CD4-positive, alpha-beta T cell treated with Interferon alpha-2 for 1 hour (primary cell): ENCODE measurements at places on chromosomes 13 and 19.

GRCh38 chr19:35657904-35658700, 8.2 kb upstream of the UPK1A start:
- DNase-seq = no peak

GRCh38 chr13:96499656-96500055, 409.7 kb downstream of the HS6ST3 start:
- no peak for DNase-seq

GRCh38 chr19:3019211-3019854, 9.7 kb downstream of the TLE2 start:
- no peak for DNase-seq

DNA sequence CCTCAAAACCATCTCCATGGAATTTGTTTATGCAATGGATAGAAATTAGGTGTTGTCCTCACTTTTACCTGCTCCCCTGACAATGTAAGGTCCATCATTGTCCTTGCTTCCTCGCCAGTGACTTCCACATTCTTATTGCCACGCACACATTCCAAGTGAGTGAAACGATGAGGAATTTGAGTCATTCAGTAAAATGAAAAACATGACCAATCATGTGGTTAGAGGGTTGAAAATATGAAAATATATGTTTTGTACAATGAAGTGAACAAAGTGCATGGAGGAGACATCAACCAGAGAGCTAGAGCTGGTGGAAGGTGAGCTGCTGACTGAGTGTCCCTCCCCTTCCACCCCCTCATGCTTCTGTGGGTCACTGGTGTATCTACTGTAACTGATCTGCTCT, 91.7 kb downstream of the ATP8A2 start:
- DNase-seq = no peak

DNA sequence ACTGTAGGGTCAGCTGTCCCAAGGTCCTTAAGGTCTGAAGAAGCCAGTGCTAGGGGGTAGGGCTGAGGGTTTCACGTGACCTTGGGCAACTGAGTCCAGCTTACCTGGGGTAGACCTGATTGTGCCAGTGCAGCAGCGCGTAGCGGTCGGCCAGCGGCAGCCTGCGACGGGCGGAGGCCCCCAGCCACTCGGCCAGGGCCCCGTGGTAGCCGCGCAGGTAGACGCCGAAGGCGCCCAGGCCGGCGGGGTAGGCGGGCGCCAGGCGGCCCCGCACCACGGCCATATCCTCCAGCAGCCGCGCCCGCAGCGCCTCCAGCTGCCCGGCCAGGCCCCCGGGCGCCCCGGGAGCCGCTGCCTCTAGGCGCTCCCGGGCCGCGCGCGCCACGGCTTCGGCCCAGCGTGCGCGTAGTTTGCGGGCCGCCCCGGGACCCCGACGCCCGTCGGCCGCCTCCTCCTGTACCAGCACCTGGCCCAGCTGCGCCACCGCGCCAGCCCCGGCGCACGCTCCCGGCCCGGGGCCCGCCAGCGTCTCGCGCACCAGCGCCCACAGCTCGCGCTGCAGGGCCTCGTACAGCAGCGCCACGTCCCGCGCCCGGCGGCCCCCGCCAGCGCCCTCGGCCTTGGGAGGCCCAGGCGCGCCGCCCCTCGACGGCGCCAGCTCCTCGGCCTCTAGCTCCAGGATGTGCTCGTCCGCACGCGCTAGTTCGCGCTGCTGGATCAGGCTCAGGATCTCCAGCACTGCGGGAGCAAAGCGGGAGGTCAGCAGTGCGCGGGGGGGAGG, 10.9 kb downstream of the EXOC3L2 start:
- DNase-seq = no peak

- no peak for DNase-seq
These were observed 14.4 kb upstream of the CEBPA start for GRCh38 chr19:33316541-33317264.

- DNase-seq = no peak
These were observed 7.4 kb upstream of the IL17D start for GRCh38 chr13:20696073-20696472.

DNA sequence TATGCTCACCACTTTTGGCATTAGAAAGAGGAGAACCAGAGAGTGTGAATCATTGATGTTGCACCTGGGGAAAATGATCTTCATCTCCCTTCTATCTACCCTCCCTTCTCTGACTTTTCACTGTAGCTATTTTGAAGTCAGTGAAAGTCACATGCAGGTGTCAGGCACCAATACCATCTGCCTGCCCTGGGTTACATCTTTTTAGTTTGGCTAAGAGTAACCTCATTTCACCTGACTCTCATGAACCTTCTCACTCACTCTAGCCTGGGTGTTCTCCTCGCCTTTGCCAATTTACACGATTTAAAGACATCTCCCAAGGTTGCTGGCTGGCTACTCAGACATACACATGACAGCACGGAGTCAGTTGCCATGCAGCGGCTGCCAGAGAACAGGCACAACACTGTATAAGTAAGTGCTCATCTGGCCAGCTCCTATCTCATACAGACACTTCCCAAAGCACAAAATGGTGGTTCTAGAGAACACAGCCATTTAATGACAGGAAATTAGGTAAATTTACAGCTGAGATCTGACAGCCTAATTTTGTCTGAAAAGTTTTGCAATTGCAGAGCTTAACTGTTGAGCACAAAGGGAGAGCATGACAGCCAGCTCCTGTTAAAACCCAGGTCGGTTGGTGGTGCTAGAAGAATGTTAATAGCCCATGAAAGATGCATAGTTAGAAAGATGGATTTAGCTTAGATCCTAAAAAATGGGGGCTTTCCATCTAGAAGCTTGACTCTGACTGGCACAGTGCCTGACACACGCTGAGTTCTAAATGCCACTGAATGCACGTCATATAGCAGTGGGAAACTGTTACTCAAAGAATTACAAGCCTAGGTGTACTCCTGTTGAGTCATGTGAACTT, 32.5 kb downstream of the LCP1 start:
- no peak for DNase-seq

GRCh38 chr13:77543711-77544110, 8.2 kb downstream of the SCEL start:
- DNase-seq = no peak

DNA sequence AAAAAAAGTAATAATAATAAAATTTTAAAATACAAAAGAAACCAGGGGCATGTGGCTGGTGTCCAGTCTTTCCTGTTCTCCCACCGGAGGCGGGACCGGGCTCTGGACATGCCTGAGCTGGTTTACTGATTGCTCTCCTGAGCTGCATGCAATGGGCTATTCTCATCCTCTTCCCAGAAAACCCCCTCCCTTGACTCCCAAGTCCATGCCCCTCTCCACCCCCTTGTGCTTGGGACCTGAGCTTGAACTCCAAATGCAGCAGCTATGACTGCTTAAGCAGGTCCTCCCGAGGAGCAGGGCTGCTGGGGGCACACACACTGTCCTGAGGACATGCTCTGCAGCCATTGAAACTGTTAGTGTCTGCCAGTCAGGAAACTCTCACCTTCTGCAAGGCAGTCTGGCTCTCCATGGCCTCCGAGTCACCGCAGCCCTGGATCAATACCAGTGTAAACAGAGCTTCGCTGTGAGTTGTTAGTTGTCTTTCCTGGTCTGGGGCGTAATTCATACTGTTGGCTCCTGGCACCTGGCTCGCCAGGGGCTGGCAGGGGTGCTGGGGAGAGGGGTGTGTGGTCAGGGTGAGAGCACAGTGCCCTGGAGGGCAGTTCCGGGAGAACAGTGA, 41.6 kb upstream of the CHST8 start:
- no peak for DNase-seq

- peak; percentile 77 for DNase-seq
These were observed 32.7 kb upstream of the GPR183 start for GRCh38 chr13:99339736-99340397.

- DNase-seq = no peak
These were observed 1.2 kb downstream of the ZNF256 start for GRCh38 chr19:57946316-57946715.

- no peak for DNase-seq
These were observed 14.2 kb upstream of the PNMA8C start for GRCh38 chr19:46442808-46443450.

DNA sequence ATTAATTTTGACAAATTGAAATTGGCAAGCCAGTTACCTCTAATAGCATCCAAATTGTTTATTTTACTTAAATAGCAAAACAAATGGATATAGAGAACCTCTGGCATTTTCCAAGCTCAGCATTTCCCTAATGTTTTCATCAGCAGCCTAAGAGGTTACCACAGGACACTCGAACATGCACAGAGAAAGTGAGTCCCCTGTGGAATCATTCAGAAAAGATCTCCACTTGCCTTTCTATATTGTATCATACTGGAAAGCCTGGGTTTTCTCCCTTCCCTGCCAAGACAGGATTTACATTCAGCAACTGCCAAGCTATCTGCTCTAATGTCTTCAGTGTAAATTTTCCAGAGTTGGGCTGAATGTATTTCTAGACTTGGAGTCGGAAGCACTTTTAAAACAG, 188.9 kb downstream of the KCTD12 start:
- no peak for DNase-seq

GRCh38 chr13:28342251-28342650, 152.7 kb downstream of the FLT1 start:
- DNase-seq = no peak

DNA sequence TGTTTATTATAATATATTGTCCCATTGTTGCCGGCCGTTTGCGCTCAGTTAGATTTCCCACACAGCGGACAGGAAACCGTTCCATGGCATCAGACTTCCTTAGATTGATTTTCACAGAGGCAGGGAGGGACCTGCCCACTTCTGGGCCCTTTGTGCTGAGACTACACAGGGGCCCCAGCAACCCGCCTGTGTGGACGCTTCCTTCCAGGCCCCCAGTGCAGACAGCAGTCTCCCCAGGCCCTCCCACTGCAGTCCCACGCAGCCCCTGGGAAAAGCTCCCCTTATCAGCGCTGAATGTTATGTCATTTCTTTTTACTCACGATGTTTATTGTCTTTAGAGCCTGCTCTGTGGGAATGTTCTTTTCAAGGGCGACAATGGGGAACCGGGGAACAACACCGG, 351.7 kb upstream of the ARGLU1 start:
- DNase-seq = no peak
